CD4-positive, alpha-beta memory T cell (primary cell): ENCODE measurements at places on chromosomes 7 and 10. TPM values are rescaled to one million over a fixed set of nuclear protein-coding genes. Genes with fewer than 3 reads are reported as not detected.
A peak's percentile ranks its signal among the peaks of the same experiment; 100 is the strongest.

DNA sequence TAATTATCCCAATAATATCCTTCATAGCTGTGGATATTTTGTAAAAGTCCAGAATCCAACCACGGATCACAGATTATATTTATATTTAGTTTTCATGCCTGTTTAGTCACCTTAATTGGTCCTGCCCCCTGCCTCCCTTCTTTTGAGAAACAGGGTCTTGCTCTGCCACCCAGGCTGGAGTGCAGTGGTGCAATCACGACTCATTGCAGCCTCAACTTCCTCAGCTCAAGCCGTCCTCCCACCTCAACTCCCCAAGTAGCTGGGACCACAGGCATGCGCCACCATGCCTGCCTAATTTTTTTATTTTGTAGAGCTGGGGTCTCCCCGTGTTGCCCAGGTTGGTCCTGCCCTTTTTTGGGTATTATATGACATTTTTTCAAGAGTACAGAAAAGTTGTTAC is 129.4 kb downstream of the KAT6B start:
- no peaks in the 10 kb centered on the region for H3K36me3 ChIP-seq
- H3K4me1 ChIP-seq, result no peaks in the 10 kb centered on the region
- DNase-seq, result no peak
- H3K27ac ChIP-seq, result no peak overlapping the region

GRCh38 chr7:120070201-120070600 is 202.8 kb upstream of the KCND2 start:
- no peak for DNase-seq
- H3K27ac ChIP-seq, result no peak overlapping the region
- H3K36me3 ChIP-seq, result no peaks in the 10 kb centered on the region
- no peaks in the 10 kb centered on the region for H3K4me1 ChIP-seq

- no peaks in the 10 kb centered on the region for H3K4me1 ChIP-seq
- no peaks in the 10 kb centered on the region for H3K27me3 ChIP-seq
- no peaks in the 10 kb centered on the region for H3K36me3 ChIP-seq
- no peak for DNase-seq
- no peak overlapping the region for H3K27ac ChIP-seq
These were observed 10.6 kb upstream of the PRSS2 start for GRCh38 chr7:142760071-142760642.

- H3K27ac ChIP-seq, result no peak overlapping the region
- no peak overlapping the region for H3K4me3 ChIP-seq
- peaks cover 2% of the 10 kb centered on the region for H3K4me1 ChIP-seq
- H3K36me3 ChIP-seq, result no peaks in the 10 kb centered on the region
- no peaks in the 10 kb centered on the region for H3K27me3 ChIP-seq
- DNase-seq, result no peak
These were observed 17.8 kb upstream of the GSAP start for GRCh38 chr7:77433901-77434300.

- no peaks in the 10 kb centered on the region for H3K36me3 ChIP-seq
- no peak for DNase-seq
- H3K27me3 ChIP-seq, result peaks cover 80% of the 10 kb centered on the region
These were observed 3.7 kb upstream of the HOXA7 start for GRCh38 chr7:27160145-27160545.

- H3K36me3 ChIP-seq, result no peaks in the 10 kb centered on the region
- H3K27ac ChIP-seq, result no peak overlapping the region
- H3K4me1 ChIP-seq, result no peaks in the 10 kb centered on the region
- no peak for DNase-seq
- H3K27me3 ChIP-seq, result no peaks in the 10 kb centered on the region
These were observed 32.0 kb upstream of the CXCL12 start for GRCh38 chr10:44416936-44417335.

DNA sequence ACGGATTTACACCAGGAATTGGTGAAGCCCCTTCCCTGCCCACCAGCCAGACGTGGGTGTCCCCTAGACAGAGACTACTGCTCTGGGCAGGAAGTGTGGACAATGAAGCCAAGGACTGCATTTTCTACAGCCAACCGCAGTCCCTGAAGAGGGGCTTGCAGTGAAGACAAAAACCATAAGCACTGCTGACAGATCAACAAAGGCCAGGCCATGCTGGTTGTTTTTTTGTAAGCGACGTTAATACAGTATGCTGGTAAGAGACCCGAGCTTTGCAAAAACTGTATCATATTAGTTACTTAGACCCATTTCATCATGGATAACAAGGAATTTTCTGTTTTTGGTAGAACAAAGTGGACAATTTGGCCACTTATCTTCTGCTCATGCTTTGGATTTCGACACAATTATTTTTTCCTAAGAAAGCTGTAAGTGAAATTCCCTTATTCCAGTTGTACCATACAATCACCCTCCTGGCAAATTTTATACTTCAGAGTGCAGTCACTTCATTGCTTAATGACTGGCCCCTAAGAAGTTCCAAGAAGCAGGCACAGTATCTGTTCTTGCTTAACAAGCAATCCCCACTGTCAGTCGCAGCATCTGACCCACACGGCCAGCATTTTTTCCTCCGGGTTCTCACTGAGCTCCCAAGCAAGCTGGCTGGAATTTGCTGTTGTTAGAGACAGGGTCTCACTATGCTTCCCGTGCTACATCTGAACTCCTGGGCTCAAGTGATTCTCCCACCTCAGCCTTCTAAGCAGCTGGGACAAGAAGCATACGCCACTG is 163.5 kb downstream of the PARD3 start:
- no peaks in the 10 kb centered on the region for H3K4me1 ChIP-seq
- no peak overlapping the region for H3K4me3 ChIP-seq
- no peaks in the 10 kb centered on the region for H3K36me3 ChIP-seq
- no peaks in the 10 kb centered on the region for H3K27me3 ChIP-seq
- no peak overlapping the region for H3K27ac ChIP-seq

DNA sequence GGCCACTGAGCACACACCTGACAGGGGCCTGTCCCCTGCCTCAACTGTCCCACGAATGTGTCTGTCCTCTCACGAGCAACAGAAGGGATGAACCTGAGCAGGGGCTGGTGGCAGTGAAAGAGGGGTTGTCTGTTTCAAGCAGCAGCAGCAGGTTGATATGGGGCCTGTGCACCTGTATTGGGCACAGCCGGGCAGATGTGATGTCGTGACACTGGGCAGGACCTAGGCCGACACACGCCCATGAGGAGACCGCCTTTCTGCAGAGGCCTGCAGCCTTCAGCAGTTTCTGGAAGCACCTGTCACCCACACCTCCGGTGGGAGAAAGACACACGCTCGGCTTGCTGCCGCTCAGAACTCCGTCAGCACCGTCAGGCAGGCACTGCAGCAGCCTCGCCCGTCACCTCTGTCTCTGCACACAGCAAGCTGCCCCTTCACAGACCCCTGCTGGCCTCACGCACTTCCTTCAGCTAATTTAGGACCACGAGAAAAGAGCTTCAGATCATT is 48.5 kb downstream of the AMZ1 start:
- no peaks in the 10 kb centered on the region for H3K27me3 ChIP-seq
- no peak for DNase-seq
- no peaks in the 10 kb centered on the region for H3K4me1 ChIP-seq

Gene OAT
- total RNA-seq, result 34.8 TPM

Gene HOXA4
- total RNA-seq, result not detected

Gene KNDC1
- 1.4 TPM for total RNA-seq

- H3K4me3 ChIP-seq, result no peak overlapping the region
- no peaks in the 10 kb centered on the region for H3K27me3 ChIP-seq
- DNase-seq, result no peak
- no peak overlapping the region for H3K27ac ChIP-seq
These were observed 14.3 kb upstream of the ZNF467 start for GRCh38 chr7:149787428-149788299.

DNA sequence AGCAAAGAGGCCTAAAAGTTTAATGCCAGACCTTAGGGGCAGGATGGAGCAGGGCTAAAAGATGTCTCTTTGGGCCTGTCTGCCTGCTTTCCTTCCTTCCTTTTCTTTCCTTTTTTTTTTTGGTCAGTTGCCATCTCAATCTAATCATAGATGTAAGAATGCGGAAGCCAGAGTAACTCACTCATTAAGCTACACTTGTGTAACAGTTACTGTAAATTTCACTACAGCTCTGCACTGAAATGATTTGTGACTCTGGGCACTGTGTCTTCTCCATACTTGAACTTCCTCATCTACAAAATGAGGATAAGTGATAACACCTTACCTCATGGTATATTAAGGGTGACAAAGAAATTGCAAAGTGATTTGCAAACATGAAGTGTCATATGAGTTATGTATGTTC is 75.5 kb upstream of the AGK start:
- H3K36me3 ChIP-seq, result no peaks in the 10 kb centered on the region
- H3K27ac ChIP-seq, result no peak overlapping the region
- no peaks in the 10 kb centered on the region for H3K4me1 ChIP-seq
- DNase-seq, result no peak

DNA sequence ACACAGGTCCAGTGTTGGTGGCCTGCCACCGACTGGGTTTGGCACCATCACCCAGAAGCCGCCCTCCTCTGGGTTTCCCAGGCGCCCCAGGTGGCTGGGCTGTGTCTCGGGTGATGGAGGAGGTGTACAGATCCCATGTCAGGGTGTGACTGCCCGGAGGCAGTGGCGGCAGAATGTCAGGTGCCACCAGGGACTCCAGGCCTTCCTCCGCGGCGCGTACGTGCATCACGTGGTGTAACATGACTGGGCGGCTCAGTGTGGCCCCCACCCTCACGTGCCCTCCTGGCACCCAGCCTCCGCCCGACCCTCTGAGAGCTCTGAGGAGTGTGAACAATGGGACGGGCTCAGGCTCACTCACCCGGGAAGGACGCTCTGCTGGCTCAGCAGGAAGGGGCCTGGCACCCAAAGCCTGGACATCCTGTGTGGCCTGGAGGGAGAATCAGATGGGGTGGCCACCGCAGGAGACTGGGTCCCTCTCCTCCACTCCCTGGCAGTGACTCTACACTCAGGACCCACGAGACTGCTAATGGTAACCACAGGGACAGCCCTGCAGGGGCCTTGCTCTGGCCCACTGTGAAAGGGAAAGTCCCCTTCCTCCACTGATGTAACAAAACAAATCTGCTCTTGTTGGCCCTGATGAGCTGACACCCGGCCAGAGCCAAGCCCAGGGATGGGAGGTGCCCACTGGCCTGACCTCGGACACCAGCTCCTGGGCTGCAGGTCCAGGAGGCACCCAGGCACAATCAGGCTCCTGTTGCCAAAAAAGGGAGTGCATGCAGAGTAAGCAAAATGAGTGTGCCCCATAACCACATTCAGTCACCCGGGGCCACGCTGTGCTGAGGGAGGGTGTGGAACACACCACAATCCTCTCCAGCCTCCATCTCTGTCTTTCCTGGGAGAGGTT is 164.8 kb downstream of the PRKAG2 start:
- H3K36me3 ChIP-seq, result no peaks in the 10 kb centered on the region
- H3K4me1 ChIP-seq, result no peaks in the 10 kb centered on the region
- no peaks in the 10 kb centered on the region for H3K27me3 ChIP-seq
- H3K4me3 ChIP-seq, result no peak overlapping the region
- no peak overlapping the region for H3K27ac ChIP-seq

DNA sequence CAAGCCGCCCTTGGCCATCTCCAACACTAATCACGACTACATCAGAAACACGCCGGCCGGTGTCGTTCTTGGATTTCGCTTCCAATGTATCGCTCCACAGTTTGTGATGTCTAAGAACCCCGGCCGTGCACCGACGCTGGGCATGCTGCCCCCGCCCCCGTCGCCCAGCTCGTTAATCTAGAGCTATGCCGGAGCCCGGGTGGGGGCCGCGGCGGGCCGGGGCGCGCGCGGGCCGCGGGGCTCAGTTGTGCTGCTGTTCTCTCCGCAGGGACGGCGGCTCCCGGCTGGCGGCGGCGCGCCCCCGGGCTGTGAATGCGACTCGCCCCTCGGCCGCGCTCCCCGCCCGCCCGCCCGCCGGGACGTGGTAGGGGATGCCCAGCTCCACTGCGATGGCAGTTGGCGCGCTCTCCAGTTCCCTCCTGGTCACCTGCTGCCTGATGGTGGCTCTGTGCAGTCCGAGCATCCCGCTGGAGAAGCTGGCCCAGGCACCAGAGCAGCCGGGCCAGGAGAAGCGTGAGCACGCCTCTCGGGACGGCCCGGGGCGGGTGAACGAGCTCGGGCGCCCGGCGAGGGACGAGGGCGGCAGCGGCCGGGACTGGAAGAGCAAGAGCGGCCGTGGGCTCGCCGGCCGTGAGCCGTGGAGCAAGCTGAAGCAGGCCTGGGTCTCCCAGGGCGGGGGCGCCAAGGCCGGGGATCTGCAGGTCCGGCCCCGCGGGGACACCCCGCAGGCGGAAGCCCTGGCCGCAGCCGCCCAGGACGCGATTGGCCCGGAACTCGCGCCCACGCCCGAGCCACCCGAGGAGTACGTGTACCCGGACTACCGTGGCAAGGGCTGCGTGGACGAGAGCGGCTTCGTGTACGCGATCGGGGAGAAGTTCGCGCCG is 1.9 kb downstream of the VWC2 start:
- no peaks in the 10 kb centered on the region for H3K4me1 ChIP-seq
- H3K27ac ChIP-seq, result no peak overlapping the region
- DNase-seq, result no peak

Gene EGFR
- total RNA-seq, result not detected

GRCh38 chr10:97999066-97999922 is 31.1 kb downstream of the CRTAC1 start:
- H3K36me3 ChIP-seq, result no peaks in the 10 kb centered on the region
- DNase-seq, result no peak
- H3K4me3 ChIP-seq, result no peak overlapping the region
- no peaks in the 10 kb centered on the region for H3K4me1 ChIP-seq
- no peaks in the 10 kb centered on the region for H3K27me3 ChIP-seq

DNA sequence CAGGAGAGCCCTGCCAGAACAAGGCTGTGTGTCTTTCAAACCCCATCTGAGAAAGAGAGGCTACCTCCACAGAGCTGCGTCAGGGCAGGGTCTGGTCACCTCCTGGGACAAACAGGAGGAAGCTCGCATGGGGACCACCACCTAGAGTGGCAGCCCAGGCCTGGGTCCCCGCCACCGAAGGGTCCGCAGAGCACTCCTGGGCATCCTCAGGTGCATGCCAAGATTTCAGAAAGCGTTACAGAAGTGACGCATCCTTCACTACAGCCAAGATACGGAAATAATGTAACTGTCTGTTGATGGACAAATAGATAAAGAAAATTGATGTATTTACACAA is 42.6 kb downstream of the GSDME start:
- H3K4me3 ChIP-seq, result no peak overlapping the region
- no peaks in the 10 kb centered on the region for H3K36me3 ChIP-seq
- no peak for DNase-seq
- H3K27me3 ChIP-seq, result no peaks in the 10 kb centered on the region
- no peak overlapping the region for H3K27ac ChIP-seq

DNA sequence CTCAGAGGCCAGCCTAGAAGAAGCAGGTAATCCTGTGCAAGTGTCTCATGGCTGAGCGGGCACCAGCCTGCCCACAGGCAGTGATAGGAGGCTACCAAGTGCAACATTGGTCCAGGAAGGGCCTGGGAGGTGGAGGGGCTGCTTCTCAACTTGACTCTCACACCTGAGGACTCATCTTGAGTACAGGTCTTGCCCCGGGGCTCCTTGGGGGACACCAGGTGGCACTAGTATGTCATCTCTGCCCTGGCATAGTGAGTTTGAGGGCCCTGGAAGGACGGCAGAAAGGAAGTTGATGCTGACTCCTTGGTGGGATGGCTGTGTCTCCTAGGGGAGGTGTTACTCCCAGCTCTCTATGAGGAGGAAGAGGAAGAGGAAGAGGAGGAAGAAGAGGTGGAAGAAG is 2.3 kb downstream of the CCDC136 start:
- no peaks in the 10 kb centered on the region for H3K27me3 ChIP-seq
- H3K27ac ChIP-seq, result no peak overlapping the region
- H3K36me3 ChIP-seq, result no peaks in the 10 kb centered on the region
- peak; percentile 10 for DNase-seq
- peaks cover 15% of the 10 kb centered on the region for H3K4me1 ChIP-seq
